ENCODE measurements at places on chromosomes 7 and 10.

DNA sequence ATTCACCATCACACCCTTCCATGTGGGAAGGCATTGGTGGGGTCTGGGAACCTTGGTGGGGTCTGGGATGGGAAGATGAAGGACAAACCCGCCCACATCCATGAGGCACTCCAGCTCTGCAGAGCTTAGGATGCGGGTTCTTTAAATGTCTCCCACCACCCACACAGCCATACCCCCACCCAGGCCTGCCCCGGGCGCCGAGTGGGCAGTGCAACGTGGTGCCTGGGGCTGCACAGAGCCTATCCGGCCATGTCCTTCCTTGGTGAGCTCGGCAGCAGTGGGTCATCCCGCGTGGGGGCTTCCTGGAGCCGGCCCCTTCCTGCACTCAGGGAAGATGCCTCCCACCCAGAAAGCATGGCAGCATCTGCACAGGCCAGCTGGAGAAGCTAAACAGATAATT, 163.5 kb upstream of the TCERG1L start:
- no peak for DNase-seq

DNA sequence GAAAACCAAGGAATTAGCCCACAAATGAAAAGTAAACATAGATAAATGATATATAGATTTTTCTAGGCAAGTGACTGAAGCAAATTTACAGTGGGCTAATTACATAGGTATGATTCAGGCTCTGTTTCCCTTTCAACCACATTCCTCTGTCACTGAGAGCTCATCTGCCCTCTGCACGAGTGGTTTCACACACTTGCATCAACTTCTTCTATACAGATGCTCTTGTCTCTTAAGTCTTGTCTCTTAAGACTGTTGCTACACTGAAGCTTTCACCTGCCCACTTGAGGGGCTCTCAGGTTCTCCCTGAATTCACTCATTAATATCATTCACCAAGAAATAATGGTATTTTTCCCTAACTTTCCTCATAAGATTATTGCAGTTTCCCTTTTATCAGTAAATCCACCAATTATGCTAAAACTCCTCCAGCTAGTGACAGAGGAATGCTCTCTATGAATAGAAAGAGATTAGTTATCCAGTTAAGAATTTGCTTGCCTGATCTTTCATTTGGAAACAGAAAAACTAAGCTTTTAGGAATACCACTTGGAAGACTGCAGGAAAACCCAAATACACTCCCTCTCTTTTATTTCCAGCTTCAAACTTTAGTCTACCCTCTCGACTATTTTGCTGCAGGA, 95.7 kb downstream of the ELAPOR2 start:
- DNase-seq = no peak

GRCh38 chr10:118913825-118914224, 115.7 kb upstream of the NANOS1 start:
- DNase-seq = no peak

GRCh38 chr10:104321725-104322415, 16.4 kb downstream of the ITPRIP start:
- DNase-seq = no peak

DNA sequence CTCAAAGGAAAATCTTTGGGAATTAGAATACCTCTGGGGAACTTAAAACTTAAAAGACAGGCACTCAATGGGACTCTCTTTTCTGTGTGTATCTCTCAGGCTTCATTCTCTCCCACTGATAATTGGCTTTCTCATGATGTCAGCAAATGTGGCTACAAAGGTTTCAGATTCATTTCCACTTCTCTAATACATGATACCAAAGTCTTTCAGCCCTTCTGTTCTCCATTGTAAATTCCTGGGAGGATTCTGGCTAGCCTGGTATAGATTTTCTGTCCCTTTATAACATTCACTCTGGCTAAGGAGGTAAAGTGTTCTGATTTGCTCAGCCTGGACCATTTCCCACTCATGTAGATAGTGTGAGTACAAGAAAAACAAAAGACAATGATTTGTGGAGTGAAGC, 606.2 kb downstream of the PCDH15 start:
- DNase-seq = no peak

DNA sequence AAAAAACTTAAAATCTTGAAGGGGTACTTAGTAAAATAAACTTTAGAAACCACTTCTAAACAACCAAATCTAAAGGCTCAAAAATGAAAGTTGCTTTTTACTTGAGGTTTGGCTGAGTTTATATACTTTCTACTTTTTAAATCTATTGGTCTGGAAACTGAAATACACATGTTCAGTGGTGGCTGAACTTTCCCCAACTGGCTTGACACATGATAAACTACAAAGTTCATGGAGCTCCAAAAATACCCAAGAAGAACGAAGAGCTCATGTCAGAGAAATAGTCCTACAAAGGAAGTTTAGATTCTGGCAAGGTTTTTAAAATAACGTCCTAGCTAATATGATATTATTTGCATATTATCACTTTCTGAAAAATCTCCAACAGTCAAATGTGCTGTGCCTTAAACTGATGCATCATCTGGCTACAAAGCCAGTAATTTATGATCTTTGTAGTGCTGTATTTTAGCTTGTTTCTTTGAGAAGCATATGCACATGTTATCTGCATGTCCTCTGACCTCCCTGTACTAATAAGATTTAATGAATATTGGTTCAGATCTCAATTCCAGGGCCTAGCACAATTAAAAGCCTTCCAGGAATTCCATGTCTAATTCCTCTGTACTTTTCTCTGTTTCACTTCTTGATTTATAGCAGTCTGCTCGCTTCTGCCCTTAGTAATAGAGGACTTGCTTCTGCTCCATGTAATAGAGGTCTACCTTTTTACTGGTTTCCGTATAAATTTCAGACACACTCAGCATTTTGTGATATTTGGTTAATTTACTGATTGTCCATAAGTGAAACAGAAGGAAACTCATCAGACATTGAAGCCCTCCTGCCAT, 28.2 kb downstream of the SEMA3C start:
- DNase-seq = peak; percentile 31

Data from A172 (cell line).